ENCODE measurements at places on chromosomes 7 and 10.

DNA sequence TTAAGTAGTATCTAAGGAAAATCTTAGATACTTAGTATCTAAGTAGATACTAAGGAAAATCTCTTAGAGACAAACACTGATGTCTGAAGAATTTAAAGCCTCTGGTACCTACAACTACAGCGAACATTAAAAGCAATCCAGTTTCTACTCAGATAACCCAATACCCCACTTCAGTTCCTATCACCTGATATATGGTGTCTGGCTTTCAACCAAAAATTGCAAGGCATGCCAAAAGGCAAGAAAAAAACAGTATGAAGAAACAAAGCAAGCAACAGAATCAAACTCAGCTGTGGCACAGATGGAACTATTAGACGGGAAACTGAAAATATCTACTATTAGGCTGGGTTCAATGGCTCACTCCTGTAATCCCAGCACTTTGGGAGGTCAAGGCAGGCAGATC lies 31.1 kb downstream of the ARHGAP12 start:
- no peak for DNase-seq

GRCh38 chr7:104906556-104906955 lies 107.4 kb upstream of the KMT2E start:
- no peak for DNase-seq

GRCh38 chr10:78973901-78974616 lies 94.7 kb upstream of the ZMIZ1 start:
- DNase-seq, result peak; percentile 37

DNA sequence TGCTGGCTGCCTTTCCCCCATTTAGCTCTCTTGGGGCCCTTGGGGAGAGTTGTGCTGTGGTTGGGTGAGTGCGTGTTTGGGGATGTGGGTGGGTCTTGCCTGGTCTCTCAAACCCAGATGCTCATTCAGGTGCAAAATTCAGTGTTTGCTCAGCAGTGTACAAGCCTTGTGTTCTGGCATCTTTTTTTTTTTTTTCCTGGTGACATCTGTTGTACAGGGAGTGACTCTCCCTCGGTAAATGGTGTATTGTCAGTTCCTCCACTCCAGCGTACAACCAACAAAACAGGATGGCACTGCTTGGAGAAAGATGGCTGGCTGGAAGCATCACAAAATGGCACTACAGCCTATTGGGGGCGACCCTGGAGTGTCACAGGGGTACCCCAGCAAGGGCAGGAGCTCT lies 75.5 kb downstream of the LRMDA start:
- no peak for DNase-seq

DNA sequence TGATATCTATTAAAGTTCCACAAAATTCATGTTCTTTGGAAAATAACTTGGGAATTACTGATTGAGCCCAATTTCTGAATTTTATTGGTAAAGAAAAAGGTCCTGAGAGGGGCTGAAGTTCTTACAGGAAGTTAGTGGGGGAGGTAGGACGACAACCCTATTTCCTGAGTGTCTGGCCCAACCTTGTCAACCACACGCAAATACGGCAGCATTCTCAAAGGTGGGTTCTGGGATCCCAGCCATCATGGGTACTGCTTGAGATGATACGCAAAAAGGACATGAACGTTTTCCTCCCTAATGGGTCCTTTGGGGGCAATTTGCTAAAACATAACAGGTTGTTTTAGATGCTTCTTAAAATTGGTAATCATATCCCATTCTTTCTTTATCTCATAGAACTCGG lies 2.7 kb upstream of the PDCD4 start:
- no peak for DNase-seq

DNA sequence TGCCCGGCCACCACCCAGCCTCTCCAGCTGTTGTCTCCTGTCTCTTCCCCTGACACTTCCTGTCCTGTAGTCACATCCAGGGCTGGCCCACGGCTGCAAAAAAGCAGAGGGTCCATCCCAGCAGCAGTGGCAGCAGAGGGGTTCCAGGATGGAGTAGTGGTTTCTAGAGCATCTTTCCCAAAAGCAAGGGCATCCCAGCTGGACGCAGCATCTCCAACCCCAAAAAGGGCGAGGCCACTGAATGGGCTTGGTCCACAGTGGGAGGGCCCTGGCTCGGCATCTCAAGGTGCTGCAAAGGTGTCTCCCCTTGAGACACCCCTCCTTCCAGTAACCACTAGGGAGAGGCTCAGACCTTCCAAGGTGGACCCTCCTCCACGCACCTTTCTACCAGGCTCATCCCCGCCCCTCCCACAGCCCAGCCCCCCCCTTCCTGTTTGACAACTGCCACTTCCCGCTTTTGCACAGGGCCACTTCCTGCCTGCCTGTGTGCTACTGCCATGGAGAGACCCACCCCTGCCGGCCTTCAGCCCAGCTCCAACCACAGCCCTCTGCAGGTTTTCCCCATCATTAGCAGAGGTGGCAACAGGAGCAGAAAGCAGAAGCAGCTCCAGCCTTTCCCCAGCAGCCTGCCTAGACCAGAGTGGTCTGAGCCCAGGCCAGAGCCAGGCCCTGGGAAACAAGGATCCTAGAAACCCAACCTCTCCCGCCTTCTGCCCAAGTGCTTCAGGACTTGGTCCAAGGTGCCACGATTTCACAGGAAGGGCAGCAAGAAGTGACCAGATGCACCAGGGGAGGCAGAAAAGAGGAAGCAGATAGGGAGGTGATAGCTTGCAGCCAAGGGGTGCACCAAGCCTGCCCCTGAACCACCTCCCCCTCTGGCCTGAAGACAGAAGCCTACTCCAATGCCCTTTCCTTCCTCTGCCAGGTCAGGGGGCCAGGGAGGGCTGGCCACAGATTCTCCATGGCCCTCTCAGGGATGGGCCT lies 8.6 kb downstream of the CAMK2G start:
- DNase-seq, result peak; percentile 30

DNA sequence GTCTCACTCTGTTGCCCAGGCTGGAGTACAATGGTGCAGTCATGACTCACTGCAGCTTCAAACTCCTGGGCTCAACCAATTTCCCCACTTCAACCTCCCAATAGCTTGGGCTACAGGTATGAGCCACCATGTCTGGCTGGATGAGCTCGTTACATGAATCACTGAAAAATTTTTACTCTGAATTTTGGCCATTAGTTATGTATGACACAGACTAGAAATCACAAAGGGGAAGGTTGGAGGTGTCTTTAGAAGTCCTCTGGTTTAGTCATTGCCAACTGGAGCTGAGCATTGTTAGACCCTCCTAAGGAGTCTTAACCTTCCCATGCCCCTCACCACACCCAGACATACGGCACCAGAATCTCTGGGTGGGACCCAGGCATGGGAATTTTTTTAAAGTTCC lies 34.7 kb downstream of the SVIL start:
- DNase-seq, result no peak

DNA sequence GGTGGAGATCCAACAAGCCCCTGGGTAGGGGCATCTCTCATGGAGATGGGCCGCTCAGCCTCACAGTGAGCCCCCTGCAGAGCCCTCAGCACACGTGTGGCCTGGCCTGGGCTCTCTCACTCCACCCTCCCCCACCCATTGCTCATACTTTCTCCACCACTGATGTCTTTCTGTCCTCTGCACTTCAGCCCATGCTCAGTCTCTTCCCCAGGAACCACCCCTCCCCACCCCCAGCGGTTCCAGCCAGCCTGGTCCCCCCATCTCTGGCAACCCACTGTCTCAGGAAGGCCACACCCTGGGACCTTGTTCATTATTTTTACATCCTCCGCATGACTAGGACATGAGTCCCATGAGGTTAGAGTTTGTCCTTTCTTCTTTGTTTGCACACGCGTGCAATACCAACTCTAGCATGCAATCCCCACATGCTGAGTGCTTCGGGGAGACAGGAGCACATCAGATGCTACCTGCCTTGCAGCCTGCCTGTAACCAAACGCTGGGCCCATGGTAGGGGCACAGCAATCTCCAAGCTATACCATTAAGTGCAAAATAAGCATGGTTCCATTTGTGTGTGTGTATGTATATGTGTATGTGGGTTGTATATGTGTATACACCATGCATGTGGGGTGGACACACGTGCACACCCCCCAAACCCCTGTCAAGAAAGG lies 408.4 kb upstream of the FOXK1 start:
- DNase-seq, result no peak
